ENCODE measurements at places on chromosomes 1 and 21.

- DNase-seq, result no peak
Measured at GRCh38 chr1:92980732-92981647, 19.7 kb upstream of the DIPK1A start.

GRCh38 chr1:201072922-201073321 lies 39.3 kb downstream of the CACNA1S start:
- no peak for DNase-seq

- DNase-seq, result no peak
Measured at GRCh38 chr1:91736715-91737615, 149.0 kb downstream of the TGFBR3 start.

GRCh38 chr1:240086726-240087125 lies 5.0 kb upstream of the FMN2 start:
- DNase-seq, result peak; percentile 63

DNA sequence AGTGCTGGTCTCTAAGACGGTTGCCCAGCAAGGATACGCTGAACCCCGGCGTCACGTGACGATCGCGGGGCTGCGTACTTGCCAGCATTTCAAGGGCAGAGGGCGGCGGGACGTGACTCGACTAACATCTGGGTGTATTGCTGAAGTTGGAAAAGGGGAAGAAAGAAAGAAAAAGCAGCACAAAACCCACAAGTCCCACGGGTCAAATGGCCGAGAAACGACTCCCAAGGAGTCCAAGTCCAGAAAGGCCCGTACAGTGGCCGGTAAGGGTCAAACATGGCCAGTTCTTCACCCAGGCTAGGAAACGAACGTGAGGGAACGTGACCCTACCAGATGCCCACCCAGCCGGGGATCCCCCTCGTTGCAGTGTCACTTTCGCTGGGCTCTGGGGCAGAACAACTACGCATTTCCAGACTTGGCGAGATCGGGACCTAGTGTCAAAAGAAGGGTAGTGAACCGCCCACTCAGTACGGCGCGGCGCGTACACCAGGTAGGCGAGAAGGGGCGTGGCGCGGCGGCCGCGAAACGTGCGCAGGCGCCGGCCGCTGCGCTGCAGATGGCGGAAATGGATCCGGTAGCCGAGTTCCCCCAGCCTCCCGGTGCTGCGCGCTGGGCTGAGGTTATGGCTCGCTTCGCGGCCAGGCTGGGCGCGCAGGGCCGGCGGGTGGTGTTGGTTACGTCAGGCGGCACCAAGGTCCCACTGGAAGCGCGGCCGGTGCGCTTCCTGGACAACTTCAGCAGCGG lies at the start of the genes PPCS and ZMYND12:
Gene PPCS, plus strand, starts transcription at position 534 of the 744 bp plus-strand sequence. Its CDS starts 23 bp downstream, at position 557.
Gene ZMYND12, minus strand, starts transcription at position 13 of the 744 bp plus-strand sequence. CDS start 25 bp downstream, outside the sequence.
- DNase-seq, result peak; percentile 61

DNA sequence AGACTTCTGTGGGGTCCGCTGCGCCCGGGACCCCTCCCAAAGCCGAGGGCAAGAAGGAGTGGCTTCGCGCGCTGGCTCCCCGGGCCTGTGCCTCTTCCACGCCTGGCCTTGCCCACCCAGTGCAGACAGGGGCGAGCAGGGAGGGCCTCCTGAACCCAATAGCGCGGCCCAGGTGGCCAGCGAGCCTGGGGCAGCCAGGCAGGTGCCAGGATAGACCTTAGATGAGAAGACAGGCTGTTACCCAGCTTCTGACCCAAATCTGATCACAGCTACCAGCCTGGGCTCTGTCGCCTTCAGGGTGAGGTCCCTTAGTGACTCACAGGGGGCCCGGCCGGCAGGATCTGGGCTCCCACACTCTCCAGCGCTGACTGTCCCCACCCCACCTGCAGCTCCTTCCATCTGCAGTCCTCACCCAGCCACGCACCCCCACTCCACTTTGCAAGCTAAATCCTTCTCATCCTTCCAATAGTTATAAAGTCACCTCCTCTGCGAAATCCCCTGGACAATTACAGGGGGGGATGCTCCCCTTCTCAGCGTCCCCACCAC lies 9.6 kb downstream of the CLEC20A start:
- DNase-seq, result no peak

GRCh38 chr1:181863006-181863405 lies 198.5 kb downstream of the ZNF648 start:
- DNase-seq, result no peak
